Fibroblast of skin of right biceps (primary cell): ENCODE measurements at places on chromosomes 4 and X.

GRCh38 chr4:8939840-8940742 lies 68.5 kb upstream of the HMX1 start:
- DNase-seq, result no peak

DNA sequence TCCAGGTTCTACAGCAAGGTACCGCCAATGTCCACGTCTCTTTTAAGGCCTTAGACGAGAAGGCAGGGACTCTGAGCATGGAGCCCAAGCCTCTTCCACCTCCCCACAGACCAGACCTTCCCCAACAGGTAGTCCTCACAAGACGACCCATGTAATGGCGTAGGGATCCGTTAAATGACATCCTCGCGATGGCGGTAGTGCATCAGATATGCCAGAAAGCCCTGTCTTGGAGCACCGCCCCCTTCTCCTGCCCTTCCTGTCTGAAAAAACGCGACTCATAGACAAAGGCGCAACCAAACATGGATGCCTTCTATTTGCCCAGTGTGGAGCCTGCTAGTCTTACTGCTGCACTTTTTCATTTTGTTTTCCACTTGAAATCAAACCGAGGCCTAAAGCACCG lies 185.4 kb downstream of the OR13H1 start:
- DNase-seq, result no peak

- DNase-seq, result peak; percentile 41
Measured at GRCh38 chr4:47721892-47722575, 115.8 kb downstream of the CORIN start.

DNA sequence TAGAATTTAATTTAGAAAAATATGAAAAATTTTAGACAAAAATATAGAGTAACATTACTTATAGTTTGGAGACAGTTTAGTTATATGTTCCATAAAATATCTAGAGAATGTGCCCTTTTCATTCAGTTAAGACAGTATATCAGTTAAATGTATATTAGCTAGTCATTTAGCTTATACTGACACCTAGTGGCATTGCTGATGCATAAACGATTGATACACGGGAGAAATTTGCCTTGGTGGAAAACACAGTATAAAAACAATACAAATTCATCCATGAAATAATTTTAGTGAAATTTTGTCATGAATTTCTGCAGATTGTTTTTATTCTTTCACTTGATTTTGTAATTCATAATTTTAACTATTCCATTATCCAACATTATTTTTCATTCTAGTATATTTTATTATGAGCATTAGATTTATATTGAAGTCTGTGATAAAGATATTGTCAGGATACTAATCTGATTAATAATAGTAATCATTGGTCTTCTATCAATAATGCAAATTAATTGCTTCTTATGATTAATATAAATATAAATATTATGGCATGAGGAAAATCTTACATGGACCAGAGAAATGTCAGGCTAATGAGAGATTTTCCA lies 219.0 kb downstream of the TLL1 start:
- DNase-seq, result peak; percentile 33

GRCh38 chr4:2689825-2690700 lies 66.1 kb downstream of the TNIP2 start:
- DNase-seq, result peak; percentile 17

- no peak for DNase-seq
Measured at GRCh38 chr4:80229128-80229527, 31.8 kb downstream of the PRDM8 start.
